Right forelimb (tissue), 1 donor: ENCODE measurements at places on chromosomes 1 and 21.

GRCh38 chr1:226370144-226370923 is 37.6 kb downstream of the PARP1 start:
- DNase-seq = no peak

- DNase-seq = no peak
Observed at GRCh38 chr1:214022229-214022791, 34.5 kb downstream of the PROX1 start.

DNA sequence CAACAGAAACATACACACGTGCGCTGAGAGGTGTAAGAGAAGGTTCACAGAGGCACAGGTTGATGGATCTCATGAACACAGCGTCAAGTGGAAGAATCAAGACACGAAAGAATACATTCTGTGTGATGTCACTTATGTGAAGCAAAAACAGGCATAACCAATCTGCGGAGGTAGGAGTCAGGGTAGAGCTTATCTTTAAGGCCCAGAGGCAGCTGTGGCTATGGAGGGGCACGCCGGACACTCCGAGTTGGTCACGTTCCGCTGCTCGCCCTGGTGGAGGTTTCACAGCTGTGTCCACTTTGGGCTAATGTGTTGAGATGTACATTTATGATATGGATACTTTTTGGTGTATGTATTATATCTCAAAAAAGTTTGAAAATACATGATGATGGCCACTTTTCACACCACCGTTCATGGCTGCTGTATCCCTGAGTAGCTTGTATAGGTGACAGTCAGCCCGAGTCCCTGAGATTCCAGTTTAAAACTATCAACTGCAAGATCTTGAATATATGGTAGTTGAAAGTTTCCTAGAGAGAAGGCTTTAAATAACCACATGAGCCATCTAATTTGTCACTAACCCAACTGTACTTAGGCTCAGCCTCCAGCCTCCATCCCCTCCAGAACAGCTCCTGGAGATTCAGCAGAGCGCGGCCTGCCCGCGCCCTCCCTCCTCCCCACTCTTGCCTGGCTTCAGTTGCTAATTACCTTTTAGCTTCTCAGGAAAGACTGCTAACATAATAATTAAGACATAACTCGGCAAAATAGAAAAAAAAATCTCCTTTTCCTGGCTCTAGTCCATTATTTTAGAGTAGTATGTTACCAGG is 6.7 kb upstream of the ADARB1 start:
- DNase-seq = no peak

- DNase-seq = no peak
Observed at GRCh38 chr1:154663471-154664060, 55.6 kb upstream of the ADAR start.
